ENCODE measurements at places on chromosomes 16 and 17.

DNA sequence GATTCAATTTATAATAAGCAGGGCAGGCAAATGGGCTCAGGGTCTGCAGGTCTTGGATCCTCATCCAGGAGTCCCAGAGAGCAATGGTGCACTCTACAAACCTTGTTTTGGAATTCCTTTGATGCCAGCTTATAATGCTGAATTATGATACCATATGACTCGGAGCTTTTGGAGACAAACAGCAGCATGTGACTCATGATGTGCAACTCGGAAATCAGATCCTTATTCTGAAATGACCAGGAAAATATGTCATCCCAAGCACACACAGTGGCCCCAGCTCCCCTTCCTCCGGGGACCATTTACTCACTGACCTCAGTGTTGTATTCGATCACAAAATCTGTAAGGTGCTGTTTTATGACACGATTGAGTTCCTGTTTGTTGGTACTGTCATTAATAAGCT, 20.2 kb upstream of the UMOD start:
- DNase-seq = no peak

DNA sequence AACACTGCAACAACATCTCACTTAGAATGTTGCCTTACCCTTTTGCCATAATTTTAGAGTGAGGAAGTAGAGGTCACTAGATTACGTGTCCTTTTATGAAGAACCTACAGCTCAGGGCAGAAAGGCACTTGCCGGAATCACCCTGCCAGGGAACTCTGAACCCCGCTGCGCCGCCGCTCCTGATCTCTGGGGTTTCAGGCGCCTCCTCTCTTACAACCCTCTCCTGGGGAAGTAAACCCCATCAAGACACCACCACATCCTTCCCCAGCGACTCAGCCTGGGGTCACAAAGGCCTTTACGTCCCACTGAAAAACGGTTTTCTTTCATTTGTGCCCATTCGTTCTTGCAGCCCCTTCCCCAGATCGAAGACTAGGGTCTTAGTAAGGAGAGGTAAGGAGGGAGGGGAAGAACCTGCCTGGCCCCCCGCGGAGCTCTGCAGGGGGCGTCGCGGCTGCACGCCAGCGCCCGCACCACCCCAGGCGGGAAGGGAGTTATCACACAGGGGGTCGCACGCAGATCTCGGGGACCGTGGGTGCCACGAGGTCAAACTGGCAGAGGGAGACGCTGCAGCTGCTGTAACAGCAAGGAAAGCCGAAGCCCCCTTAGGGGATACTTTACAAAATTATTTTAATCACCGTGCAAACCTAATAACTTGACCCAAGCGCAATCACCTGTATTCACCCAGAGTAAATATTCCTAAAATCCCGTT, 1.0 kb upstream of the HLF start:
- DNase-seq = no peak

- no peak for DNase-seq
Observed at GRCh38 chr16:1651094-1651973, 26.7 kb upstream of the JPT2 start.

GRCh38 chr16:28596840-28597691, at the start of gene SULT1A2:
Gene SULT1A2 (minus strand): TSS chr16:28597050. CDS start chr16:28595930, 1,120 bp downstream.
- no peak for DNase-seq

- DNase-seq = no peak
Observed at GRCh38 chr17:41680426-41681040, 8.2 kb upstream of the EIF1 start.

DNA sequence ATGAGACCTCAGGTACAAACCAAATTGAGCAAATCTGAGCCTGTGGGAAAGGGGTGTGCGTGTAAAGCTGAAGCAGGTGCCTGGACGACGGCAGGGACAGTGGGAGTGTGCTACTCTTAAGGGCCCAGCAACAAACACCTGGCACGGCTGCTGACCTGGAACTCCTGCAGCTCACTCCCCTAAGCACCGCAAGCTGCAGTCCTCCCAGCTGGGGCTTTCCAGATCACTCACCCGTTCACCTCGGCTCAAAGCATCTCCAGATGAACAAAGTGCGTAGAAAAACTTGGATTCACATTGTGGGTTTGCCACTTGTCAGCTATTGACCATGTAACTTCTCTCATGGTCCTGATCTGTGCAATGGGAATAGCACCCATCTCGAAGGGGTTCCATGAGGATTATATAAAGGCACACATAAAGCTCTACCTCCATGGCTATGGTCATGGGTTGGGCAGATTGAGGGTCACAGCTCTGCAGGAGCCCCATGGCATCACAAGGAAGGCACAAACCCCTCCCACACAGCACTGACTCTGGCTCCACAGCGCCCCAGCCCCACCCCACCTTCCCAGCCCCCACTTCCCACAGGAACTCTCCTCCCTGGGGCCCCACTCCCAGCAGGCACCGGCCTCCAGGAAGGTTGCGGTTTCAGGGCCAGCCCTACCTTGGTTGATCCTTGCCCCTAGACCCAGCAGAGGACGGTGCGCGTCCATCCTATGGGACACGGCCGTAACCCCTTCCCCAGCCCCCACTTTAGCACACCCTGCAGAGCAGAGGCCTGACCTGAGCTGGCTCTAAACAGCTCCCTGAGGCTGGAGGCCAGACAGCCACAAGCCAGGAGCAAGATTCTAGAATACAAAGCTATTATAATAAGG, 21.9 kb downstream of the ST3GAL2 start:
- DNase-seq = no peak

GRCh38 chr17:21382560-21383495, 6.7 kb downstream of the KCNJ12 start:
- DNase-seq = no peak

- DNase-seq = no peak
Observed at GRCh38 chr17:20613248-20613647, 33.7 kb downstream of the CDRT15L2 start.

All from stimulated activated CD4-positive, alpha-beta T cell treated with anti-CD3 and anti-CD28 coated beads, TNF-alpha, amount 100 ng/mL, for 48 hours (primary cell).